ENCODE measurements at places on chromosomes 2 and 18.

DNA sequence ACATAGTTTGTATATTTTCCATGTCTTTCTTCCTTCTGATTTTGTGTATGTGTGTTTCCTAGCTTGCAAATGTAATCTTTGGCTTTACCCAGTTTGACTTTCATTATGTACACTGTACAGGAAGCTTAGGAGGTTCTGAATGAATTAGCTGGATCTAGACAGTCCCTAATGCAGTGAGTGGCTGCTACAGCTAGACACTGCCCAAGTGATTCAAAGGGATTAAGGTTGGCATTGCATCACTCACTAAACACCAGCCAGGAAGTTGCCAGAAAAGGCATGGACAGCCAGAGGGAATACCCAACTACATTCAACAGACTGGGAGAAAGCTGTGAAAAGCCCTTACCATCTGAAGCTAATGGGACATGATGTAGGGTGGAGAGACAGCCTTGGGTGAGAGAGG lies 316.0 kb upstream of the MEX3C start:
- no peak for DNase-seq

DNA sequence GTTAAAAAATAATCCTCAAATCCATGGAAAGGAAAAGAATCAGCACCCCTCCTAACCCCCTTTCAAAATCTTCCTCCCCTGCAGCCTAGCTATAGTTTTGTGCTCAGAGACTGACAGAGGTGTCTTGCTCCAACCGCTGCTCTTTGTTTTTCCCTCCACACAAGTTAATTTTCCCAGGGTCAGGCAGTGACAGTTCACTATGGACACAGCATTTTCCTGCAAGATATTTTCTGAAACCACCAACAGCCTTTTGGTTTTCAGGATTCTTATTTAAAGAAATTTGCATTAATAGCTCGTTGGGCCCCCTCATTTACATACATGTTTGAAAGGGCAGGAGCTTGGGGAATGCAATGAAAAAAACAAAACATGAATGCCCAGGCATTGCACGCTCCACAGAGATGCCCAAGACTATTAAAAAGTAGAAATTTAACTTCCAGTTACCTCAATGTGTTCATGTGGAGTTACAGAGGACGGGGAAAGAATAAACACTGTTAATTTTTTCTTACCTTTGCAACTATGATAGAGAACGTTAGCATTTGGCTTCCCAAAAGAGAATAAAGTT lies 71.4 kb upstream of the CXCR4 start:
- DNase-seq = no peak

GRCh38 chr2:74491648-74492544 lies 7.5 kb downstream of the LBX2 start:
- DNase-seq = no peak

- DNase-seq = no peak
Observed at GRCh38 chr18:59932401-59932800, 32.6 kb downstream of the PMAIP1 start.

DNA sequence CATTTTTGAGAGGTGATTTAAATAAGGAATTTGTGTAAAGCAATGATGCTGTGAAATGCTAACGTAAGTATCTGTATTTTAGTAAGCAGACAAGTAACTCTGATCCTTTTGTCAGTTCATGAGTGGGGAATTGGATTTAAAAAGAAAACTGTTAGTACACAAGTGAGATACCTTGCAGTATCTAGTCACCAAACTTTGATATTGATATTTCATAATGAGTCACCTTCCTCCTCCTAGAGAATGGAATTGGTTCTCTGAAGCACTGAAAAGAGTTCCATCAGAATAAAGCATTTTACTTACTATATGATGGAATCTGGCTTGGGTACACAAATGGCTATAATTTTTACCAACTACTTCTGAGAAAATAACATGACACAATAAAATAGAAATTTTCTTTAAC lies 232.2 kb downstream of the ZNF804A start:
- no peak for DNase-seq

GRCh38 chr2:32864334-32865111 lies 82.2 kb upstream of the LTBP1 start:
- DNase-seq = peak; percentile 82

DNA sequence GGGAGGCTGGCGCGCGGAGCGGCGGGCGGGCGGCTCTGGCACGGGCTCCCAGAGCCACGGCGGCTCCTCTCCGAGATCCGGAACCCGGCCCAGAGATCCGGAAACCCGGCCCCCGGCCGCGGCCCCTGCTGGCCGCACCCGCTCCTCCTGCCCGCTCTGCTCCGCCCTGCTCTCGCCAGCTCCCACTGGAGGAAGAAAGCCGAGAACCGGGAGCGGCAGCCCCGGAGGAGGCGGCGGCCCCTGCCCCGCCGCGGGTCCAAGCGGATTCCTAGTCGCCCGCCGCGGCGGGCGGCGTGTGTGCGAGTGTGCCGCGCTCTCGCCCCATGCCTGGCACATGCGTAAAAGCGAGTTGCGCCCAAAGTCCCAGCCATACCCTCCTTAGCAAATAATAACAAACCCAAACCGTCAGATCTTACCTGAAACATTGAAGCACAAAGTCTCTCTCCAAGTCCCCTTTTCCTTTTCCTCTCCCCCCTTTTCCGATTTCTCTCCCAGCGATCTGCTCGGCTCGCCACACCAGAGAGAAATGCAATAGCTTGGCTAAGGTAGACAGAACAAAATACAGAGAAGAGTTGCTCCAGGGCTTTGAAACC lies 108.7 kb upstream of the KCTD1 start:
- DNase-seq = peak; percentile 58

DNA sequence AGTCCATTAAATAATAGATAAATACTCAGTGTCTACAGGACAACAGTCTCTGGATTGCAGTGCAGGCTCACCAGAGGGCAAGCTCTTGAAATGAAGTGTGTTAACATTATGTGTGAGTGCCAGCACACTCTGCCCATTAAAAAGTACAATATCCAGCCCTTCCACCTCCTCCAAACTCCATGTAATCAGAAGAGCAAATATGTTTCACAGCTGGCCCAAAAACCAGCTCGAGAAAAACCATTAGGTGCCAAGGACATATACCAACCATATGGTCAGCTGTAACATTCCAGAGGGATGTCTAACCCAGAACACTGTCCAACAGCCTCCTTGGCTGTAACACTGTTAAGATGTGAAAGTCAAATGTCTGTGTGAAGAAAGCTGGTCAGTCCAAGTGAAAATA lies 112.2 kb downstream of the ZNF385B start:
- peak; percentile 81 for DNase-seq

GRCh38 chr2:231489990-231490389 lies 25.7 kb upstream of the NCL start:
- no peak for DNase-seq

DNA sequence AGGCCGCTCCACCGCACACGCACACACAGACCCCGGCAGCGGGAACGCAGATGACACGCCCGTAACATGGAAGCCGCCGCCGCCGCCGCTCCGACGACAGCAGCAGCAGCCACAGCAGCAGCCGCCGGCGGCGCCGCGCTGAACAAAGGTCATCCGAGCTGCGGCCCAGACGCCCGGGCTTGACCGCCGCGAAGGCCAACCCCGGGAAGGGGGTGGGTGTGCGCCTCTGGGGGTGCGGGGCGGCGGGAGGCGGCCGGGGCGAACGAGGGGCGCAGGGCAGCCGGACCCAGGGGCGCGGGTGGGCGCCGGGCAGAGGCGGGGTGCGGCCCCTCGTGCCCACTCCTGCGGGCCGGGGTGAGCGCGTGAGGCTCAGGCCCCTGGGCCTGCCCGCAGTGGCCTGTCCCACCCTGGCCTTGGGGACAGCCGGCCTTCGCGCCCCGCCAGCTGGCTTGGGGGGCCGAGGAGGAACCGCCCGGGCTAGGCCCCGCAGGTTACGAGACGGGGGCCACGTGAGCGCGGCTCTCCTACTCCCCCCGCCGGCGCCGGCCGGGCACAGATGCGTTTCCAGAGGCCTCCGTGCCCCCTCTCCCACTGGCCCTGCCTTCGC lies 1.0 kb upstream of the ZNF532 start:
- peak; percentile 29 for DNase-seq

DNA sequence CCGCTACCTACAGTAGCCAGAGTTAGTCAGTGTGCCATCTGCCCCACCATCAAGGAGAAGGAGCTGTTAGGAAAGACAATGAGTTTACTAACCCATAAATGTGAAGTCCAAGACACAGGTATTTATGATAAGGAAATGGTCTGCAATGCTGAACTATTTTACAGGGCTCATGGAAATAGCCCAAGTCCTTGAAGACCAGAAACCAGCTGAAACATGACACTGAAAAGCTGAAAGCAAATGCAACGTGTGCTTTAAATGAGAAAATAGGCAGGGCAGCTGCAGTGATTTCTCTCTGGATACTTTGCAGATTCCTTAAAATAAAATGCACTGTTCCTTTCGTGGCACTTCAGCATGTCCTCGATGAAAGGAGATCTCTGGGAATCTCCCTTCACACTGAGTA lies 256.4 kb upstream of the TCF4 start:
- DNase-seq = no peak

- no peak for DNase-seq
Observed at GRCh38 chr18:79558196-79558932, 121.2 kb upstream of the CTDP1 start.

DNA sequence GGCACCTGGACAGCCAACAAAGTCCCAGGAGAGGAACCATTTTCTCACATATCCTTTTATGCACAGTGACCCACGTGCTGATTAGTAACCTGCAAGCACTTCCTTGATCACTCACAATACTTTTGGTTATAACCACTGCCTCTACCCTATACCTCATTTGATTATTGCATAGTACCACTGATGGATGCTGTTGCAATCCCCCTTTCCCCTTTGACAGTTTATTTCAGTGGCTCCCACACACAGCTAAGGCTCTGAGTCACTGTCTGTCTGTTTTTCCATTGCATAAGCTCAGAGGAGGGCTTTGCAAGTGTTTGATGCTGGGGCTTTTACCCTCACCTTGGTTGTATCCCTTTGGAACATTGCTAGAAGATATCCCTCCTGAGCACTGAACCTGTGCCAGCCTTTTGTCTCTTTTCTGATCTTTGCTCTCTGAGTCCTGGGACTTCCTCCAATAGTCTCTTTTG lies 101.7 kb upstream of the RBBP8 start:
- peak; percentile 73 for DNase-seq

- DNase-seq = peak; percentile 57
Observed at GRCh38 chr2:105576440-105577241, 168.1 kb upstream of the NCK2 start.

DNA sequence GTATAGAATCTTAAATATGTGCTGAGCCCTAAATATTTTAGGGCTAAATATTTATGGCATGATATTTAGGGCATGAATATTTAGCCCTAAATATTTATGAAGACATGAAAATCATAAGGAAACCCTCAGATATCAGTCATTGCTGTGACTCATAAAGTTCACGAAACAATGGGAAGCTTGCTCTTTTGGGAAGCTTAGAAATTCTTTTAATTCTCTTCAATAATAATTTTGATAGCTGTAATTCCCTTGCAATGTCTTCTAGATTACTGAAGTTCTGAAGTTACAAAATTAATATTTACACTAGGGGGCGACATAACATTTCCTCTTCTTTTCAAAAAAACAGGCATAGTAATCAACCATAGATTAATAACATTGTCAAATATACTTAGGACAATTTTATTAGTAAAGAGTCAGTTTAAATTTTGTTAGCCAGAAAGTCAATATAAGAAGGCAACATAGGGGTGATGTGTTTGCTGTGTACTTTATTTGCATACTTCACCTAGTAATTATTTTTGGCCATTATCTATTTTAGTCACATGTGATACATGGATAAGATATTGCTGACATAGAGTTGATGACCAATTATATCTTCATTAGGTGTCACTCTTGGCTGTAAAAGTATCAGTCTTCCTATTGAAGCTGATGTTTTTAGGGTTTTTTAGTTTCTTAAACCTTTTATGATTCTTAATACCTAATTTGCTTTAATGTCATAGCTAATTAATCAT lies 13.2 kb downstream of the ZNF804A start:
- peak; percentile 59 for DNase-seq

- no peak for DNase-seq
Observed at GRCh38 chr18:43159086-43159770, 43.7 kb upstream of the RIT2 start.

- no peak for DNase-seq
Observed at GRCh38 chr18:36464126-36464651, 166.7 kb downstream of the FHOD3 start.

GRCh38 chr2:191115391-191115790 lies 35.4 kb downstream of the STAT4 start:
- no peak for DNase-seq

GRCh38 chr2:172095146-172095904 lies 7.4 kb downstream of the DLX2 start:
- peak; percentile 66 for DNase-seq

DNA sequence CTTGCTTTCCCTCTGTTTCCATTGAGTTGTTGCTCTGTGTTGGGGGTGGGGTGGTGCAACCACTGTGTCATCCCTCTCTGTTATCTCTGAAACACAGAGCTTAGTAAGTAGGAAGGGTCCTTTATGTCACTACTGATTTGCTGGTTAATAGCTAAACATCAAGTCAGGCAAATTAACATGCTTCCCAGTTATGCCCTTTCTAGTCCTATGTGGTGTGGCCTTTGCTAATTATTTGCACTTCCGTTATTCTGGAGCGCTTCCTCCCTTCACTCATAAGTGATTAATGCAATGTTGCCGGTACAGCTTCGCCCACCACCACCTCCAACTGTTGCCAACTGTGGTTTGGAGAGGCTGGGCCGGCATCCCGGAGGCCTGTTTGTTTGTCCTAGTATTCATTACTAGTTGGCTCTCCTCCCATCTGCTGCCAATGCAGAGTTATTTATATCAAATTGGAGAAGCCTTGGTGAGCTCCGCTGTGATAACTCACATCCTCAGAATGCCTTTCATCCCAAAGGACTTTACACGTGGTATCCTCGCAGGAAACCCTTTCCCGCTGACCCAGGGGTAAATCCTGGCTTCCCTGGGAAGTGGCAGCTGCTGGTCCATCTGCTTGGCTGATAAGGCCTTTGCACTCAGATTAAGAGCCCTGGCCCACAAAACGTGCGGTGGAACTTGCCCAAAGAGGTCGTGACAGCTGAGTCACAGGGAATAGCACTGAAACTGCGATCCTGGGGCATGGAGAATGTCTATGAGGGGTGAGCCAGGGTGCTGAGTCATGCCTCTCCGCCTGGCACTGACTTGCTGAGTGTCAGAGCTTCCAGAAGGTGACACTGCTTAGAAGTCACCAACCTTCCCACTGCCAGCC lies 72.0 kb upstream of the ZCCHC2 start:
- DNase-seq = peak; percentile 79
